ENCODE measurements at places on chromosomes 7 and 10. TPM values are rescaled to one million over a fixed set of nuclear protein-coding genes. Genes with fewer than 3 reads are reported as not detected.

DNA sequence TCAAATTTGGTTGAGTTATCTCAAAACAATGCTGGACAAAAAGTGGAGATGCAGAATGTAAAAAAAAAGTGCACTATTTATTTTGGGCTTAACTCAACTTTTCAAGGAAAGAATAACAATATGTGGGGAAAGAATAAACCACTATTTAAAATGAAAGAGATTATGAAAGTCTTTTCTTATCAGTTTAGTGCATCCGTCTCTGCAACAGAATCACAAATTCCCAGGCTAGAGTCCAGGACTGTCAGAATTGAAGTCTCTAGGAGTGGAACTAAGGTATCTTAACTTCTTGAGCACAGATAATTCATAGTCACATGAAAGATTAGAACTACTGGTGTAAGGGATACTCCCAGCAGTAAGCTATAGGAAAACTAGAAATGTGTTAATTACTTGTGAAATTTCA lies 1200.3 kb upstream of the LRRN3 start:
- no peaks in the 10 kb centered on the region for H3K36me3 ChIP-seq
- H3K4me3 ChIP-seq, result no peak overlapping the region
- H3K27me3 ChIP-seq, result no peaks in the 10 kb centered on the region

DNA sequence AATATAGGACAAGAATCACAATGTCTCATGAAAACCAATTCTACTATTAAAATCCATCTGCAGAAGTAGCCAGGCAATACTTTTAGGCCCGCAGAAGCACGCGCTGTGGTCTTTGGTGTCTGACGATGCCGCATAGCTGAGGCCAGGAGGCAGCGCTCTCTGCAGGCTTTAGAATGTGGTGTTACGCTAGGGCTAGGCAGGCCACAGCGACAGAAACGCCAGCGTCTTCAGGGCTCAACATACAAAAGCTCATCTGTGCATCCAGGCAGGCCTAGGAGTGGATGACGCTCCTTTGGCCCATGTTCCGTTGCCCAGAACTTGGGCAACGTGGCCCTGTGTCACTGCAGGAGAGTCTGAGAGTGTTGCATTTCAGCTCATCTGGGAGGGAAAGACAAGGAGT lies 601.1 kb upstream of the FOXK1 start:
- no peaks in the 10 kb centered on the region for H3K36me3 ChIP-seq
- DNase-seq, result no peak
- no peak overlapping the region for H3K4me3 ChIP-seq
- H3K27me3 ChIP-seq, result no peaks in the 10 kb centered on the region

DNA sequence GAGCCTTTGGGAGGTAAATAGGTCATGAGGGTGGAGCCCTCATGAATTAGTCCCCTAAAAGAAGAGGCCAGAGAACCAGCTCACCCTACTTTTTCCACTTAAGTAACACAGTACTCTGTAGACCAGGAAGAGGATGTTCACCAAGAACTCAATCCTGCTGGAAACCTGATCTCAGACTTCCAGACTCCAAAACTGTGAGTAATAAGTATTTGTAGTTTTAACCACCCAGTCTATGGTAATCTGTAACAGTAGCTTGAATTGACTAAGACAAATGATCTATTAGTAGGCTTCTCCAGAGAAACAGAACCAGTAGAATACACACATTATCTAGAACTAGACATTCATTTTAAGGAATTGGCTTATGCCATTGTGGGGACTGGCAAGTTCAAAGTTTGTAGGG lies 51.5 kb downstream of the ANKMY2 start:
- H3K4me3 ChIP-seq, result no peak overlapping the region
- H3K27ac ChIP-seq, result no peak overlapping the region
- H3K36me3 ChIP-seq, result no peaks in the 10 kb centered on the region
- no peak for DNase-seq

DNA sequence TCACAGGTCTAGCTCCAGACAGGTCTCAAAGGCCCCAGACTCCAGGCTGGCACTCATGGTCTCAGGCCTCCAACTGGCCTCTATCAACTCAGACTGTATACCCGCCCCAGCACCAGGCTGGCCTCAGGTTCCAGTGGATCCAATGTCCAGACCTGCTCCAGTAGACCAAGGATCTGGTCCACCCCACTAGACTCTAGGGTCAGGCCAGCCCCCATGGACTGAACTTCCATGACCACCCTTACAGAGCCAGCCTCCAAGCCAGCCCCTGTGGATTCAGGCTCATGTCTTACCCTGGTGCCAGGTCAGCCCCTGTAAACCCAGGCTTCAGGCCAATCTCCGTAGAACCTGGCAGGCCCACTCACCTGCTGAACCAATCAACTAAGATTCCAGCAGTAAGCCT lies 16.8 kb upstream of the GNAT3 start:
- H3K4me3 ChIP-seq, result no peak overlapping the region
- DNase-seq, result no peak
- H3K27ac ChIP-seq, result no peak overlapping the region
- no peaks in the 10 kb centered on the region for H3K4me1 ChIP-seq
- H3K27me3 ChIP-seq, result no peaks in the 10 kb centered on the region

DNA sequence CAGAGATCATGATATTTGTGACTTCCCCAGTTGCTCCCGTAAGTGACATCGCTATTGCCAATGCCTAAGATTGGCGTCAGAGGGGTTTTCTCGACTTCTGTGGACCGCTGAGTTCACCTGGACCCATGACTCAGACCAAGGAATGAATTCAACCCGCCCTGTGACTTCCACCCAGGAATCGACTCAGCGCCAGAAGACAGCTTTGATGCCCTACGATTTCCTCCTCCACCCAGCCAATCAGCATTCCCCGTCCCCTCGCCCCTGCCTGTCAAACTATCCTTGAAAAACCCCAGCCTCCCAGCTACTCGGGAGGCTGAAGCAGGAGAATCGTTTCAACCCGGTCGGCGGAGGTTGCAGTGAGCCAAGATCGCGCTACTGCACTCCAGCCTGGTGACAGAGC lies 58.3 kb downstream of the MICALL2 start:
- no peak overlapping the region for H3K27ac ChIP-seq
- no peak for DNase-seq
- H3K4me3 ChIP-seq, result no peak overlapping the region
- peaks cover 65% of the 10 kb centered on the region for H3K27me3 ChIP-seq

GRCh38 chr10:74624501-74624900 lies 201.9 kb upstream of the KAT6B start:
- no peak overlapping the region for H3K4me3 ChIP-seq
- no peaks in the 10 kb centered on the region for H3K36me3 ChIP-seq
- no peaks in the 10 kb centered on the region for H3K4me1 ChIP-seq
- no peaks in the 10 kb centered on the region for H3K27me3 ChIP-seq
- no peak for DNase-seq

MYOF gene
- total RNA-seq, result 6.4 TPM

DNA sequence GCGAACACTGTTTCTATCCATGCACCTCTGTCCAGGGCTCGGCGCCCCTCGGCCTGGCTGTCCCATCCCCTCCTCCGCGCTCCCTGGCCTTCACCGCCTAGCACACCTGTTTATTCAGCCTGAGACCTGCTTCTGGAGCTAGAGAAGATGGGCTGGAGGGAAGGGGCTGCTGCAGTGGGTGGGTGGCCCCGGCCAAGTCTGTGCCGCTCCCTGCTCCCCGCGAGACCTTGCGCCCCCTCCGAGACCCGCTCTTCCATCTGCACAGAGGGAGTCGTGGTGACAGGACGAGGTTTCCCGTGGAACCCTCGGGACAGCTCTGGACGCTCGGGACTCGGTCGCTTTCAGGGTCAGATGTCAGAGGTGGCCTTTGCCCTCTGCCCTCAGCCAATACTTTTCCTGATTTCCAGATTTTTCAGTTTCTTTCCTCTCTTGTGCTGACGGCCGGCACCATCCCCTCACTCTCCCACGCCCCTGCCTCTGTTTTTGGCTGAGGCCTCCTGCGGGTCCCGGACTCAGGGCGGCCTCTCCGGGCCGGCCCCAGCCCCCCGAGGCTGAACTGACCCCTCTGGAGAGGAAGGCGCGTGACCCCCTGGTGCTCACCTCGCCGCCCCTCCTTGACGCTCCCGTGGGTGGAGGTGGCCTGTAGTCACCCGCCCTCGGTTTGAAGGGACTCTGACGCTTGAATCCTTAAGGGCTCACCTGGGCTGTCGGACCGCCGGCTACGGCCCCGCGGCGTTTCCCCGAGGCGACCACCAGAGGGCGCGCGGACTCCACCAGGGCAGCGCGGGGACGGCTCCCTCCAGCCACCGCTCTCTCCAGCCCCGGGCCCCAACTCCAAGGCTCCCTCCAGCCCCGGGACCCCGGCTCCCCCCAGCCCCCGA lies 15.6 kb downstream of the SHH start:
- H3K27me3 ChIP-seq, result peaks cover 46% of the 10 kb centered on the region
- H3K36me3 ChIP-seq, result no peaks in the 10 kb centered on the region
- no peak overlapping the region for H3K27ac ChIP-seq
- H3K4me3 ChIP-seq, result no peak overlapping the region

DNA sequence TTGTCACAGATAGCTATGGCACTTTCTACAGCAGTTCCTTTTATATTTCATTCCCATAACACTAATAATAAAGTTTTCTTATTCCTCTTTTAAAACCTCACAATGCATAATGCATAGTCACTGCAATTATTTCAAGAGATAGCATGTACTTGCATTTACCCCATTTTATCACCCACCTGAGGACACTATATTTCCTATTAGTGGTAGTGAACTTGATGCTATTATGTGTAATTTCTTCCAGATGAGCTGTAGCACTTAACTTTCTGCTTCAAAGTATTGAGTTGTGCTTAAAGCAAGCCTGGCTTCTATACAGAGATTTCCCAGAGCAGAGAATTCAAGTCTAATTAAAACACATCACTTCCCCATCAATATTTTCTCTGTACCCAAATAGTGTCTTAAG lies 461.1 kb downstream of the HTR7 start:
- H3K4me1 ChIP-seq, result no peaks in the 10 kb centered on the region
- no peak overlapping the region for H3K4me3 ChIP-seq
- no peaks in the 10 kb centered on the region for H3K27me3 ChIP-seq
- H3K36me3 ChIP-seq, result no peaks in the 10 kb centered on the region
- no peak for DNase-seq

GRCh38 chr7:28201131-28201530 lies 20.5 kb upstream of the JAZF1 start:
- no peak for DNase-seq
- H3K27me3 ChIP-seq, result peaks cover 2% of the 10 kb centered on the region
- no peak overlapping the region for H3K4me3 ChIP-seq
- no peak overlapping the region for H3K27ac ChIP-seq

CDC14C gene
- not detected for total RNA-seq

- DNase-seq, result no peak
- H3K4me3 ChIP-seq, result no peak overlapping the region
Observed at GRCh38 chr10:84269773-84270172, 24.9 kb downstream of the RGR start.

IDI2 gene
- not detected for total RNA-seq

KIAA1549 gene
- 1.9 TPM for total RNA-seq

GRCh38 chr7:146791344-146792285 lies 675.0 kb downstream of the CNTNAP2 start:
- no peak for DNase-seq
- H3K4me1 ChIP-seq, result no peaks in the 10 kb centered on the region
- H3K36me3 ChIP-seq, result no peaks in the 10 kb centered on the region

ZPBP gene
- total RNA-seq, result 0.14 TPM

PNLIPRP2 gene
- total RNA-seq, result not detected

DNA sequence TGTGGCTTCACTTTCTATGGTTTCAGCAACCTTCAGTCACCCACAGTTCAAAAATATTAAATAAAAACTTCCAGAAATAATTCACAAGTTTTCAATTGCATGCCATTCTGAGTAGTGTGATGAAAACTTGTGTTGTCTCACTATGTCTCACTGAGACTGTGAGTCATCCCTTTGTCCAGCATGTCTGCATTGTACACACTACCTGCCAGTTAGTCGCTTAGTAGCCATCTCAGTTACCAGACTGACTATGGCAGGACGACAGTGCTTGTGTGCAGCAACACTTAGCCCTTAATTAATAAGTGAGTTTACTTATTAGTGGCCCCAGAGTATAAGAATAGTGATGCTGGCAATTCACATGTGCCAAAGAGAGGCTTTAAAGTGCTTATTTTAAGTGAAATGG lies 22.5 kb downstream of the CCDC186 start:
- H3K27me3 ChIP-seq, result no peaks in the 10 kb centered on the region
- H3K4me1 ChIP-seq, result no peaks in the 10 kb centered on the region
- no peak overlapping the region for H3K4me3 ChIP-seq
- H3K36me3 ChIP-seq, result peaks cover 8% of the 10 kb centered on the region
- no peak overlapping the region for H3K27ac ChIP-seq

GRCh38 chr10:122271076-122271475 lies at the start of gene BTBD16:
Gene BTBD16, plus strand, starts transcription at chr10:122271296. Its CDS starts 3,786 bp downstream, at chr10:122275082.
- no peak within 1 kb of the TSS for H3K4me3 ChIP-seq
- H3K27ac ChIP-seq, result no peak within 1 kb of the TSS
- no peaks in the 10 kb centered on the region for H3K4me1 ChIP-seq
- H3K36me3 ChIP-seq, result no peaks in the 10 kb centered on the region

DNA sequence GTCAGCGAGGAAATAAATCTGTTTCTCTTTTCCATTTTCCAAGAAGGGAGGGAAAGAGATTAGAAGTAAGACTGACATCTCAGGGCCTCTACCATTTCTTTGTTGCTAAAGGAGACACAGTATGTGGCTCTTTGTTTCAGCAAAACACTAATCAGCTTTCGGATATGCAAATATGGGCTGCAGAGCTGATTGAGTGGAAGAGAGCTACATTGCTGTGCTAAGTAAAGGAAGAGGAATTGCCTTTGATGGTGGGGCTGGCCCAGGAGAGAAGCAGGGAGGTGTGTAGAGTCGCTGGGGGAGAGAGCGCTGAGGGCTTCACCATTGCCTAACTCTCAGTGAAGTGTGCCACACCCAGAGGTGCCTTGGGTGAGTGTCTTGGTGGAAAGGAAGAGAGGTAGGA lies 284.8 kb downstream of the SDK1 start:
- no peaks in the 10 kb centered on the region for H3K36me3 ChIP-seq
- no peak overlapping the region for H3K4me3 ChIP-seq
- DNase-seq, result no peak
- no peak overlapping the region for H3K27ac ChIP-seq
- H3K27me3 ChIP-seq, result no peaks in the 10 kb centered on the region

GRCh38 chr7:85091565-85091928 lies 95.3 kb downstream of the SEMA3D start:
- DNase-seq, result no peak
- no peaks in the 10 kb centered on the region for H3K36me3 ChIP-seq
- H3K27me3 ChIP-seq, result no peaks in the 10 kb centered on the region
- no peak overlapping the region for H3K4me3 ChIP-seq

GRCh38 chr10:130737621-130738020 lies 573.9 kb downstream of the TCERG1L start:
- no peaks in the 10 kb centered on the region for H3K27me3 ChIP-seq
- H3K27ac ChIP-seq, result no peak overlapping the region
- H3K36me3 ChIP-seq, result no peaks in the 10 kb centered on the region
- no peak overlapping the region for H3K4me3 ChIP-seq
- no peaks in the 10 kb centered on the region for H3K4me1 ChIP-seq

ADIRF gene
- 23.8 TPM for total RNA-seq

HOXA11 gene
- total RNA-seq, result not detected

DNA sequence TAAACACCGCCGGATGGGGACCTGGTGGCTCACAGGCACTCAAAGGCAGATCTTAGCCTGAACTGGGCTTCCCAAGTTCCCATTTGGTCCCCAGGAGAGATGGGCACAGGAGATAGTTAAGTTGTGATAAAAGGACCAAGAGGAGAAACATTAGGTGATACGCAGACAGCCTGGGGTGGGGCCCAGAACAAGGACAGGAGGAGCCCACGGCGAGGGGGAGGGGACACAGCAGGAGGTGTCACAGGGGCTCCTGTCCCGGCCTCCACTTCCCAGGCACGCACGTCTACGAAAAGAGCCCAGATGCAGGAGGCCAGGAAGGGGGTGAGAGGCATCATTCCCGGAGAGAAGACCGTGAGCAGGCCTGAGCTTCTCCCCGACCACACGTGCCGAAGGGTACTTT lies 16.3 kb upstream of the DNAAF5 start:
- H3K4me1 ChIP-seq, result peaks cover 4% of the 10 kb centered on the region
- H3K27ac ChIP-seq, result no peak overlapping the region
- no peak for DNase-seq
- H3K36me3 ChIP-seq, result peaks cover 6% of the 10 kb centered on the region
- H3K4me3 ChIP-seq, result no peak overlapping the region
